Activated T-cell treated with anti-CD3 and anti-CD28 coated beads, Interleukin-2, amount 50 U/mL, for 72 hours (primary cell): ENCODE measurements at places on chromosomes 3 and 15. TPM values are rescaled to one million over a fixed set of nuclear protein-coding genes. Genes with fewer than 3 reads are reported as not detected.

MED12L gene
- total RNA-seq: 4.4 TPM

MB21D2 gene
- total RNA-seq: 10.5 TPM

MKRN3 gene
- 2.1 TPM for total RNA-seq

DNA sequence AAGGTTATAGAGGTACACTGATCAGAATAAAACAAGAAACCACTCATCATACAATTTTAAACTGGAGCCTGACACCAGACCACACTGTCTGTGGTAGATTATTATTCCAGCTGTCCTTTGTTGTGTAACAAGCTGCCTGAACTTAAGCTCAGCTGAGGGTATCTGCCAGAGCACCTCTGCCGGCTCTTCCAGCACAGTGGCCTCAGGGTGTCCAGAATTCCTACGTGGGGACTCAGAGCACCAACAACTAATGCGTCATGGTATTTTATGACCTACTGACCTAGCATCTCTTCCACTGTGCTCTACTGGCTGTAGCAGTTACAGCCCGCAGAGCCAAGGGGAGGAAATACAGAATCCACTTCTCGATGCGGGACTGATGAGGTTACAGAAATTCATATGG, 15.6 kb upstream of the RAF1 start:
- no peak for DNase-seq

DNA sequence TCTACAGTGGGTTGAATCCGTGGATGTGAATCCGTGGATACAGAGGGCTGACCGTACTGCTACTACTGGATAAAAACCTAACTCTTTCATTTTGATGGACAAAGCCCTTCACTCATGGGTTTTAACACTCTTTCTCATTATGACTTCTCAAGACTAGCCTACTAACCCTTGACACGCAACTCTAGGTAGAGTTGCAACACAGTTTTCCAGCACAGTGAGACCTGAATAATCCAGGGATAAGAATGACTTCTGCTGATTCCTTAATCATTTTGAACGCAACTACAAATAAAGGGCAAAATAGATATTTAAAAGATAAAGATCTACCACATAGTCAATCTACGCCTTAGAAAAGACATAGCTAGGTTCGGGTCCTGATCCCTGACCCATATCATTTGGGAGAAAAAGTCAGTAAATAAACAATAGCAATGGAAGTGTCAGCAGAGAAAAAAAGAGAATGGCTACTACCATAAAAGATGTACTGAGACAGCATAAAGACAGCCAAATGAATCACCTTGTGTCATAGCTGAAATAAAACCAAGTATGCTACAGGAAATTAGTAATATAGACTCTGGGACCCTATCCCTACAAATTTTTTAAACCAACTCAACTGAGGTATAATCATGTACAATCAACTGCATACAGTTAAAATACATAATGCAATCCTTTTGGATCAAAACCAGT, 87.6 kb downstream of the DPH6 start:
- DNase-seq: no peak

- no peak for DNase-seq
Observed at GRCh38 chr3:74614107-74614967, at the start of gene CNTN3. CNTN3 (minus strand) TSS chr3:74614659; CDS start chr3:74521112, 93,547 bp downstream.
